ENCODE measurements at places on chromosomes 3 and 15.

DNA sequence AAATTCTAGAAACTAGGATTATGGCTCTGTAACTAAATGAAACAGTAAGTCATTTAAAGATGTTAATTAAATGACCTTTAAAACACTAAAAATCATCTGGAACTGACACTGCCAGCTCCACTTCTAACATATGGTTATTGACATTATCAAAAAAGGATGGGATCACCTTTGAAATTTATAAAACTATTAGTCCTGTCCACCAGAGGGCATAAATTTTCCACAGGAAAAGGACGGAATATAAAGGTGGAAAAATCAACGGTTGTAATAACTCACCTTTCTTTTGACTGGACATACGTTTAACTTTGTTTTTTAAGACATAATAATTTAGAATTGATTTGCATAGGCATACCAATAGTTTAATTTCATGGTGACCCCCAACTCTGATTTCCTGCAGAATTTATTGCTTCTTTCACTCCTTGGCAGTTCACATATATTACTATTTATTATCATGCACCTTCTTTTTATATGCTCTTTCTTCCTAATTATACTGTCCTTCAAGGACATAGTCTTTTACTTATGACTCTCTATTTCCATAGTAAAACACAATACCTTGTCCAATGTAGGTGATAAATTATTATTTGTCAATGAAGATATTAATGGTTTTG lies 345.7 kb downstream of the CADM2 start:
- peak; percentile 34 for DNase-seq

DNA sequence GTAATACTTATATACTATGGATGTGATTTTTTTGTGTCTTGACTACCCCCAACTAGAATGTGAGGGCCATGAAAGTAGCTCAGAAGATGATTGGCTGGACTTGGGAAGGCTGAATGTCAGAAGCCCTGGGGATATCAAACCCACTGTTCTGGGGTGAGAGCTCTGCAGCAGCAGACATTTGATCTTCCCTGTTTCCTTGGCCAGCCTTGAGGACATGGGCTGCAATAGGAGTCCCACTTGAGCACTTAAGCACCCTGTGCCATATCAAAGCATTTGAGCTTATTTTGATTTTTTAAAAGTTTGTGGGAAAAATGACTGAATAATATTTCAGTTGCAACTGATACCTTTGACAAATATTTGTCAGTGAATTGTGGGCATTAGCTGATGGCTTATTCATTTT lies 21.7 kb downstream of the GTF2E1 start:
- DNase-seq: no peak

GRCh38 chr15:19944261-19944888 lies 597.2 kb downstream of the GOLGA6L6 start:
- no peak for DNase-seq

DNA sequence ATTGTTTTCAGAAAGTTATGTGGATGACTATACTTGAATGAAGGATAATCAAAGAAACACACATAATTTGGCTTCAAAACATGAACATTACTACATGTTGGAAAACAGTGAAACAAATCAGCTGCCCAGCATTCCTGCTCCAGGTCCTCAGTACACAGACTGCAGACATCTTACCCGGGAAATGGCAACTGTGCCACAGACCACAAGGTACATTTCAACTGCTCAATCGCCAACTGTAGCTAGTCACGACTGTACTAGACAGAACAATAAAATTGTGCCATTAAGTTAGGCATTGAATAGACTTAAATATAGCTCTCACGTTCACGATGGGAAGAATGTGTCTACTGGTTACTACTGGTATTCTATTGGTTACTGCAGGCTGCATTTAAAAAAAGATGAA lies 5.0 kb downstream of the NAA50 start:
- DNase-seq: no peak

- DNase-seq: no peak
These were observed 28.2 kb upstream of the CCDC50 start for GRCh38 chr3:191301017-191301416.

GRCh38 chr15:44536302-44536961 lies 515 bp upstream of the EIF3J start:
- peak; percentile 86 for DNase-seq

DNA sequence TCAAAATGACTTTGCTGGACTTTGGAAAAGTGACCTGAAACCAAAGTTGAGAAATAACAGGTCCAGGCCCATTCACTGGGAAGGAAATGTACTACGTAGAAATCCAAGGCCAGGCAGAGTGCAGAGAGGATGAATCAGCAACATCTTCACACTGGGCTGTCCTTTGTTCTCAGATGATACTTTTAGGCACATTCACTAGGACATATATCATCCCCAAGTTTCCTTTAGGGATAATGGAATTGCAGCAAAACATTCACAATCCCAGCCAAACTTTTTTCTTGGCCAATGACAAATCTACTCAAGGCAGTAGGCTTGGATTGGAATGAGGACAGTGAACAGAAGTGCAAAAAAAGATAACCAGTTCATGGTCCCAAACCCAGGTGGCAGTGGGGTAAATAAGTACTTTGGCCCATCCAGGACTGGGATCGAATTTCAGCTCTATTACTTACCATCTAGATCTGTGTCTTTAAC lies 75.1 kb downstream of the CLDN11 start:
- no peak for DNase-seq

DNA sequence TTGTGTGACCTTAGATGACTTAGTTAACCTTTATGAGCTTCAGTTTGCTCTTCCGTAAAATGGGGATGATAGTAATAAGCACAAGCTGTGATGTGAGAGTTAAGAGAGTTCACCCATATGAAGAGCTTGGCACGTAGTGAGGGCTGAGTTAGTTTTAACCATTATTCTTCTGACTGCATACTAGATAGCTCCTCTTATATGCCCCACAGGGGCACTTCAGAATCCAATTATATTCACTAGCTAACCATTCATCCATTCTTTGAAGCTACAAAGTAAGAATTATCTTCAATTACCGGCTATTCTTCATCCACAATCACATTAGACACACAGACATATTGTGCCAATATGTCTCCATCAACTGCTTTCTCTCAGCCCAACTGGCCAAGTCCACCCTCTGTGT lies 159.0 kb upstream of the STT3B start:
- no peak for DNase-seq

- no peak for DNase-seq
These were observed 69.6 kb downstream of the ATP10A start for GRCh38 chr15:25793354-25794050.

GRCh38 chr15:68599560-68600071 lies 20.8 kb downstream of the CORO2B start:
- DNase-seq: no peak

- DNase-seq: no peak
These were observed 5.2 kb downstream of the POLR2H start for GRCh38 chr3:184366619-184367289.

GRCh38 chr3:16807391-16807790 lies 77.4 kb upstream of the PLCL2 start:
- DNase-seq: no peak

DNA sequence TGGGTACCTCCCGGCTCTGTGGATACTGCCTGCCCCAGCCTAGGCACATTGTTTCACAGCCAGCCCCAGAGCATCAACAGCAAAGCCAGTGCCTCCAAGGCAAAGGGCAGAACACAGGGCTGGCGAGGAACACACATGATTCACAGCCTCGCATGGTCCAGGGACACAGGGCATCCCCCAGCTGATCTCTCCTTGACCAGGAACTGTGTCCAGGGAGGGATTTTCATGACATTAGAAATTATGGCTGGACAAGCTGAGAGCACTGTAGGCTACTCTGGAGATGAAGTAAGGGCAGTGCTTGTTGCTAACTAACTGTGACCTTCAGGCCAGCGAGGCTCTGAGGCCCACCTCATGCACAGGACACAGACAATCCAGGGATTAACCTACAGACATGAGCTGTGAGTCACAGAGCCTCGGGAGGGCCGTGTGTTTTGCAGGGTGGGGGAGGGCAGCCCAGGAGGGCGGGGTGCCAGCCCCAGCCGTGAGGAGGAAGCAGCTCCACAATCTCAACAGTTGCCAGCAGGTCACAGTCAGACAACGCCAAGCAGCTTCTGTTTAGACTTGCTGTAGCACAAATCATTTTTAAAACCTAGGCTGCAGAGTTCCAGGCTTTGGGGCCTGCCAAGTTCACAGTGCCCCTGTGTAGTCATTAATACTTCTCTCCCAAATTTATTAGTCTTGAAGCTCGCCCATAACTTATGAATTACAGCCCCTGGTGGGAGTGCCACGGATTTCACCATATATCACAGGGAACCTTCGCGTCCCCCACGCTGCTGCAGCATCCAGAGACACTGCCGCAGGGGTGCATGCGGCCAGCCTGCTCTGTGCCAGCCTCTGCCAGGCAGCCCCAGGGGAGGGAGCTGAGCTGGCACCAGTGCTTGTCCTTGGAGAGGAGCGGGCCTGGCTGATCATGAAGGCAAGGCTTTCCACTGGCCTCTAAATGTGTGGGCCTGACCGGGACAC lies 114.7 kb downstream of the ETFA start:
- peak; percentile 69 for DNase-seq

- DNase-seq: no peak
These were observed 44.0 kb upstream of the ETV5 start for GRCh38 chr3:186152889-186153292.

DNA sequence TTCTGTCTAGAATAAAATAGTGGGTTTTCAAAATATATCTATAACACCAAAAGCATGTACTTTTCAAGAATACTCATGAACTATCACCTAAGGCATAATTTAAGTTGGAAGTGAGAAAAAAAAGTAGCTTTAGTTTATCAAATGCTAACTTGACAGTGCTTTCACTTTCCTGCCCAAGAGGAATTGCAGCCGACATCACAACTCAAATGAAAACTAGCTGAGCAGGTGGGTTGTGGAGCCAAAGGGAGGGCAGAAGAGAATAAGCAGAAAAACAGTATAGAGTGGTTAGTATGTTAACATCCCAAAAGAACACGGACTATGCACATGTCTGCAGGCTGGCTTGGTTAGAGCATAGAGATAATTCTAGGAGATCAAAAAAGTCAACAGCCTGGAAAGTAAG lies 120.9 kb downstream of the NEDD4 start:
- no peak for DNase-seq

GRCh38 chr15:63035977-63036376 lies 6.6 kb upstream of the TPM1 start:
- DNase-seq: no peak

GRCh38 chr3:116342499-116342898 lies 102.8 kb downstream of the LSAMP start:
- no peak for DNase-seq

DNA sequence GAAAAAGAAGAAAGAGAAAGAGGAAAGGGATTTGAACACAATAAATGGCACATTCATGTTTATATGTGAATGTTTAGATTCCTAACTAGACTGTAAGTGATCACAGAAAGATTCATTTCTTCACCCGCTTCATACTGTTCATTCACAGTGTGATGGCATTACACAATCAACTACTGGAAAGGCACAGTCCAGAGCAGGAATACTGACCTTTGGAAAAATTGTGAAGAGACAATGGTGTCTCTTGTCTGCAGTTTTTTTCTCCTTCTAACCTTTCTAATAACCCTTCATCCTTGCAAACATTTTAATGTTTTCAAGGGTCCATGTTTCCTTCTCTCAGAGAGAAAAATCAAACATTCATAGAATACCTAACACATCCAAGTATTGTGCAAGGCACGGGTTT lies 180.9 kb upstream of the SOX14 start:
- no peak for DNase-seq

DNA sequence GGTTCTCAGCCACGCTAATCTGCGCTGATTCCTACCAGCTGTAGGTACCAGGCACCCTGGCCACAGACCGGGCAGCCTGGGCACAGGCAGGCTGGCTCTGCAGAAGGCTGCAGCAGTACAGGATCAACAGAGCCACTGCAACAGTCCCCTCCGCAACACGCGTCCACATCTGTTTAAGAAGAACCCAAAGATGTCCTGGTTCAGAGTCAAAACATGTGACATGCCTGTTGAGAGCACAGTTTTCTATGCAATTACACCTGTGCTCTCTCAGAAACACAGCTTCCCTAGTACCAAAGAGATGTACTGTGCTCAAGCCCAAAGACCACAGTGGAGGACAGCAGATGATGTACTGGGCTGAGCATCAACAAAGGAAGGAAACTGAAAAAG lies 18.8 kb downstream of the LRIG1 start:
- no peak for DNase-seq

DNA sequence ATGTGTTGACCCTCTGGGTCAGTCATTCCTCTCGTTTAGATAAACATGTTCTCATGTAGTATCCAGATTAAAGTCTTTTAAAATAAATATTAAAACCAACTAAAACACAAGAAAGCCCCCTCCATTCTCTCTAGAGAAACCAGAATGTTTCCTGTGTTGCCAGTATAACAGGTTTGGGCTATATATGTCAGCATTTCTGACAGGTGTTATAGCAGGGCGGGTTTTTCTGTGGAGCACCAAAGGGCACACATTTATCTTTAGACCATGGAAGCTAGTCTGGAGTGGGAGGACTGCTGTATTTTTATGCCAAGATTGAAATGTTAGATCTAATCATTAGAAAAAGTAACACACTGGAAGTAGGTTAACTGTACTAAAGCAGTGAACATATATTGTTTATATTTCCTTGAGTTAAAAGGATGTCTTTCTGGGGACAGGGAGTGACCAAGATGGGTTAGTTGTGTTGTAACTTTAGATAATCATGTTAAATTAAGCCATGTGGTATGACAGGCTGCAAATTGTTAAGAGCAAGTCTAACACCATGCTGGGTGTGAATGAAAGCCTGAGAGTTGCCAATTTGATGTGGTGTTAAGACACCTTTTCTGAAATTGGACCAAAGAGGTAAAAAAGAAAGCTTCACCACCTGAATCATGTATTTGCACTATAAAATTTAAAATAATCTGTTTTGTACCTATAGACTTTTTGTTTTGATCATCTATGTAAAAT lies 15.6 kb downstream of the KCTD6 start:
- DNase-seq: no peak

DNA sequence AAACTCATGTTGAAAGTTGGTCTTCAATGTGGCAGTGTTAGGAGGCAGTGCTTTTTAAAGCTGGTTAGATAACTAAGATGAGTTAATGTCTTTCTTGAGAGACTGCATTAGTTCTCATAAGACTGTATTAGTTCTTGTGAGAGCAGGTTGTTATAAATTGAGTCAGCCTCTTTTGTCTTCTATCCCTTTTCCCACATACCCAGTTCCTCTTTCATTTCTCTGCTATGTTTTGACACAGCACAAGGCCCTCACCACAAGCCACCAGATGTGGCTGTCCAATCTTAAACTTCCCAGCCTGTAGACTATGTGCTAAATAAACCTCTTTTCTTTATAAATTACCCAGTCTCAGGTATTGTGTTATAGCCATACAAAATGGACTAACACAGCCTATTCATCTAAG lies 94.6 kb upstream of the SNTN start:
- DNase-seq: no peak

- peak; percentile 40 for DNase-seq
These were observed 214.3 kb upstream of the FEZF2 start for GRCh38 chr3:62587579-62588031.

GRCh38 chr15:79009379-79009778 lies 64.5 kb upstream of the CTSH start:
- DNase-seq: no peak

GRCh38 chr15:83322691-83323090 lies 38.2 kb upstream of the BNC1 start:
- no peak for DNase-seq

GRCh38 chr3:12395349-12396012 lies 88.8 kb upstream of the TSEN2 start:
- no peak for DNase-seq
